Effector memory CD8-positive, alpha-beta T cell (primary cell): ENCODE measurements at places on chromosomes 1 and 21.

GRCh38 chr1:160307118-160307791 is 22.3 kb upstream of the PEX19 start:
- DNase-seq: no peak

DNA sequence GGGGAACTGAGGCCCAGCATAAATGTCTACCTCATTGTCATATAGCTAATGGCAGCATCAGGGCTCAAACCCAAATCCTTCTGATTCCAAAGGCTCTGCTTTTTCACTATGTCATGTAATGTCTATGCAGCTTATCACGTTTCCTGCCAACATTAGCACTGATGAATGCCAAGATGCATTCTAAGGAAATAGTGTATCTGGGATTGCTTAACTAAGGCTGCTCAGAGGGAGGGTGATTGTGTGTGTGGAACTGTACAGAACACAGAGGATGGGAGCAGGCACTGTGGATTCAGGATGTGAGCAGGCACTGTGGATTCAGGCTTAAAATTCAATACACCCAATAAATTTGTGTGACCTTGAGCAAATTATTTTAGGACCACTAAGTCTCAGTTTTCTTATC is 456.4 kb upstream of the DEPDC1 start:
- DNase-seq: no peak

DNA sequence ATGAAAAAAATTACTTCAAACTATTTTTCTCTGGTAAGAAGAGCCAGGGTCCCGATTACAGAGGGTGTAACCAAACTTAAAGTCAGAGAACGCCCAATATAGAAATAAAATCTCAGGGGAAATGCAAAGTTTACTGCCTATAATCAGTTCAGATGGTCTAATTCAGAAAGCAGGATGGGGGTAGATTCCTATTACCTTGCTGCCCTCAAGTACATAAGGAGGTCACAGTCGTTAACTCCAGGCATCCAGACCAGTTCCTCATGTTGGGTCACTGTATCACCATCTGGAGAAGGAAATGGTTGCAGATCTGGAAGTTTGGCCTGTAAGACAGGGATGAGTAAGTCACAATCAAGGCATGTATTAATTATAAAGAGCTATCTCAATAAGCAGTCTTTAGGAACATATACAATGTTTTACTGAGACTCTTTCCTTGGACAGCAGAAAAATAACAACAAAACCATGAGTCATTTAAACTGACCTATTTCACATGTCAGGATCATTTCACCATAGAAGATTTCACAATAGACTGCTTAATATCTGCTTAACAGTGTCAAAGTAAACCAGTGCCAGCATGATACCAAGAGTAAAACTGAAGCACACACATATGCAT is 179.4 kb downstream of the SLC45A1 start:
- DNase-seq: no peak

DNA sequence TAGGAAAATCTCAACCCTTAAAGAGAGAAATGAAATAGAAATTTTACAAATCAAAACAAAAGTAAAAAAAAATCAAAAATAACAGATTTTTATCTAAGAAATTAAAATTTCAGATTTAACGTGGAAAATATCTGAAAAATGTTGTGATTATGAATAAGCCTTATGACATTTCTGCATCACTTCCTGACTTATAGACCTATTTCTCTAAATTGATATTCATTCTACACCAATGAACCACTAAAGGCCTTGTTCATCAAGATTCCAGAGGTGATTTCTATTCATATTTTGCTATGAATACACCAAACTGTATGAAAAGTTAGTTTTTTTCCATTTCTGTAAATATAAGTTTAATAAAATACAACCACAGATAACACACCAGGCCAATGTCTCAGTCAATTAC is 261.5 kb downstream of the SMYD3 start:
- no peak for DNase-seq

- no peak for DNase-seq
These were observed 13.4 kb downstream of the ELOA start for GRCh38 chr1:23756676-23757075.

- no peak for DNase-seq
These were observed 349.1 kb downstream of the SEC16B start for GRCh38 chr1:177620636-177621190.

DNA sequence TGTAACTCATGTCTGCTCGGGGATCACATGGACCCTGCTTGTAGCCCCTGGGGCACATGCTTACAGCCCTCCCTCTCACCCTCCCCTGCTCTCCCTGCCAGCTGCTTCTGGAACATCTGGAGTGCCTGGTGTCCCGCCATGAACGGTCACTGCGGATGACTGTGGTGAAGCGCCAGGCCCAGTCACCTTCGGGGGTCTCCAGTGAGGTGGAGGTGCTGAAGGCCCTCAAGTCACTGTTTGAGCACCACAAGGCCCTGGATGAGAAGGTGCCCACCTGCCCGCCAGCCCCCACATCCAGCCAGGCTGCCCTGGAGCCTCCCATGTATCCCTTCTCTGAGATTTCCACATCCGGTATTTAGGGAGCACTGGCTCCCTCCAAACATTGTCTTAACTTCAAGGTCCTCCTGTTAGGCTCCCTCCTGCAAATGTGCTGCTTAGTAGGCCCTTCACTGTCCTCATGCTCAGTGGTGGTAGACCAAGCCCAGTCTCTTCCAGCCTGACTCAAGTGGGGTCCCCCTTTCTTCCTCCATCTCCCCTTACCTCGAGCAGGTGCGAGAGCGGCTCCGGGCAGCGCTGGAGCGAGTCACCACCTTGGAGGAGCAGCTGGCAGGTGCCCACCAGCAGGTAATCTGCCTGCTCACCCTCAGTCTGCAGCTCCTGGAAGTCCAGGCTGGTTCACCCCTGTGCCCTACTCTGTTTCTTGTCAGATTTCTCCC is 17.7 kb downstream of the PPFIA4 start:
- DNase-seq: no peak

DNA sequence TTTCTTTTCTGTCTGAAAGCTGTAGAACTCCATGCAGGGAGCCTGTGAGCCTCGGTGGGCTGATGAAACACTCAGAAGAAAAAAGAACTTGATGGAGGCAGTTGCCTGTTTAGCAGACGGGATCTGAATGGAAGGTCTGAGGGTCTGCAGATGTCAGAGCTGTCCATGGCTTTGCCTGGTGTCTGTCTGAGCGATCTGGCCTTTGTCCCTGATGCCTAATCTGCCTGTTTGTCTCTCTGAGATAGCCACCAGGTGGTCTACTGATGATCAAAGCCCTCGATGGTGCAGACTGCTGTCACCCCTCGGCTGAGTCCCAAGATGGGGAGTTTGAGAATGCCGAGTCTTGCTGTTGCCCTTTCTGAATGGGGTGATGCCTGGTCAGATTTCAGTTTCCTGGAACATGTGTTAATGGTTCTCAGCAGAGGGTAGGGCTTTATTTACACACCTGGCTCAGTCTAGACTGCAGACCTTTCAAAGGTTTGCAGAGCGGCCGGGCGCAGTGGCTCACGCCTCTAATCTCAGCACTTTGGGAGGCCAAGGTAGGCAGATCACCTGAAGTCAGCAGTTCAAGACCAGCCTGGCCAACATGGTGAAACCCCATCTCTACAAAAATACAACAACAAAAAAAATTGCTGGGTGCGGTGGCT is 90.4 kb downstream of the KIF26B start:
- no peak for DNase-seq

DNA sequence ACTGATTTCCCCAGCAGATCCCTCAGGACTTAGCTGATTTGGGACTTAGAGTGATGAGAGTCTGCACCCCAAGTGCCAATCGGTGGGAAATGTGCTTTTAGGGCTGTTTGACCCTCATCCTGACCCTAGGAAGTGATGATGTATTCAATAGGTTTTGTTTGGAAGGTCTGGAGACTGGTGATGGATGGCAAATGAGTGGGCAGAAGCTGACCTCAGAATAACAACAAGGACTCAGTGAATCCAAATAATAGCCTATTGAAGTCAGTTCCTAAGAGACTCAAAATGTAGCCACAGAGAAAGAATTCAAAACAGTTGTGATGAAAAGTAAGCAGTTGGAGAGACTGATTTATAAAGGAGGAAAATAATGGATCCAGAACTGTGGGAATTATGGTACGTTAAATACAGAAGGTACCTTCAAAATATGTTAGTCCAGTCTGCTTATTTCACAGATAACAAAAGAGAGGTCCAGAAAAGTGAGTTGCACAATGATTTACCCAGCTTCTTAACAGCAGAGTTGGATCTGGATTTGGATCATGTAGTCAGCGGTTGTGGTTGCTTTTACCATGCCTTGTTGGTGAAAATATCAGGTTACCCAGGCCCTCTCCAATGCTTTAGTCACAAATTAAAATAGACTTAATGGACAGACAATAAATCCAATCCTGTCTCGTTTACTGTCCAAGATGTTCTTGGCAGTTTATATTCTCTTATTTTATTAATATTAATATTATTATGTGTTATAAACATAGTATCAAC is 123.0 kb upstream of the PTBP2 start:
- no peak for DNase-seq

- DNase-seq: no peak
These were observed 64.6 kb downstream of the TRIM11 start for GRCh38 chr1:228341814-228342626.

DNA sequence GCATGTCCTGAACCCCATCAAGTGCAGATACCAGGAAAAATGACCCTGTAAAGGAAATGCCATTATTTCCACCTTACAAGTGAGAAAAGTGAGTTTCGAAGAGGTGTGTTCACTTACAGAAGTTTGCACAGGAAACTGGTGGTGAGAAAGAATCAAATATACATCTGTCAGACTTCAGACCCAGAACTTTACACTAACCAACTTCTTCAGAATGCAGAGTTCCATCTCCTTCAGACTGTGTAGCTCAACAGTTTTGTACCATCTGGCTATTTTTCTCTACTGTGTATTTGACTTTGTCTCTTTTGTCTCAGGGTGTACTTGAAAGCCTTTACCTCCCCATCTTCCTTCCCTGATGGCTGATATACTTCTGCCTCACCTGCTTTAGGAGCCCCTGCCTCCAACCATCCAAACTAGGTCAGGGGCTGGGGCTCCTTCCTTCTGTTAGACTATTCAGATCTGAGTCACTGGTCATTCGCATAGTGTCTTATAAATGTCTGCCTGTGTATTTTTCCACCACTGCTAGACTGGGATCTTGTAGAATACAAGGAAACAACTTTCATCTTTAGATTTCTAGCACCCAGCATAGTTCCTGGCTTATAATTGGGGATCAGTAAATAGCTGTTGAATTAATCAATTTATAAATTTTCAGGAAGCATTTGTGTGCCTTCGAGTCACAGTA is 247.9 kb downstream of the FGGY start:
- no peak for DNase-seq

GRCh38 chr1:171801487-171801891 is 20.0 kb downstream of the METTL13 start:
- DNase-seq: no peak

DNA sequence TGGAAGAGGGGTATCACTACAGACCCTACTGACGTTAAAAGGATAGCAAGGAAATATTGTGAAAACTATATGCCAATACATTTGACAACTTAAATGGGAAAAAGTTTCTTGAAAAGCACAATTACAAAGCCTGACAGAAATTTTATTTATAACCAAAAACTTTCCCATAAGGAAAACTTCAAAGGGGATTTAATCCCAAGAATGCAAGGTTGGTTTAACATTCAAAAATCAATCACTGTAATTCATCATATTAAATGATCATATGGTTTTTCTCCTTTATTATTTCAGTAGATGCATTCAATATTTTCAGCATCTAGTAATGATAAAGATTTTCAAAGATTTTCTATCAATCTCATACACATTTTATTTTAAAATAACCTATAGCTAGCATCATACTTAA is 13.3 kb downstream of the LRRC8C start:
- DNase-seq: no peak

- DNase-seq: no peak
These were observed 20.9 kb upstream of the SPATC1L start for GRCh38 chr21:46205166-46205565.

DNA sequence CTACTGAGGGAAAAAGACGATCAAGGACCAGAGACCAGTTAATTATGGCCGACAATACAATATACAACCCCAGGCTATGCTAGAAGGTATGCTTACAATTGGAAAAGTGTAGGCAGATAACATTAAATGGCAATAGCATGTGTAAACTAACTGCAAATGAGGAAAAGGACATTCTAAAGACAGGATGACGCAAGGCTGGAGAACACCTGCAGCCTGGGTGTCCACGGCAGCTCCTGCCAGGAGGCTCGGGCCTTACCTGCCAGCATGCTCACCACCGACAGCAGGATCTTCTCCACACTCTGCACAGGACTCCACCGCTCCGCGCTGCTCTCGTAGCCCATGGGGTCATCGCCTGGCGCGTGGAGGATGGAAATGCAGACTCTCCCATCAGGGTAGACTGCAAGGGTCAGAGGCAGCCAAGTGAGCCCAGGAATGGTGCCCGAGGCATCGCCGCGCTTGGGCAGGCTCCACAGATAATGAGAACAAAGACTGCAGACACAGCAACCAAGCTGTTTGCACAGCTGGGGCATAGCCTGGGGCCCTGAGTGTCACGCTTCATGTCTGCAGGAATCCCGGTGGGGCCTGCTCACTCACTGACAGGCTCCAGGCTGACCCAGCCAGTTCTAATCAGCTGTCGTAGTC is 28.2 kb downstream of the UBE2G2 start:
- no peak for DNase-seq

GRCh38 chr21:45596704-45597318 is 46.7 kb upstream of the PCBP3 start:
- peak; percentile 85 for DNase-seq

GRCh38 chr1:247336390-247336789 is 4.7 kb upstream of the ZNF496 start:
- DNase-seq: no peak

DNA sequence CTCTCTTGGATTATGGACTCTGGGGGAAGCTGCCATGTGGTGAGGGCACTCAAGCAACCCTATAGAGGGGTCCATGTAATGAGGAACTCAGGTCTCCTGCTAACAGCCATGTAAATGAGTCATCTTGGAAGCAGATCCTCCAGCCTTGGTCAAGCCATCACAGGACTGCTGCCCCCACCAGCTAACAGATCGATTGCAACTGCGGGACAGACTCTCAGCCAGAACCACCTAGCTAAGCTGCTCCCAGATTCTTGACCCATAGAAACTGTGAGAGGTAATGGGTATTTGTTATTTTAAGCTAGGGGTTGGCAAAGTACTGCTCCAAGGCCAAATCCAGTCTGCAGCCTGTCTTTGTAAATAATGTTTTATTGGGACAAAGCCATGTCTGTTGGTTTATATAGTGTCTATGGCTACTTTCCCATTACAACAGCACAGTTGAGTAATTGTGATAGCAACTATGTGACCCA is 27.6 kb upstream of the MAP3K7CL start:
- DNase-seq: no peak

- DNase-seq: no peak
These were observed 94.1 kb downstream of the CLDN17 start for GRCh38 chr21:30072496-30072895.

DNA sequence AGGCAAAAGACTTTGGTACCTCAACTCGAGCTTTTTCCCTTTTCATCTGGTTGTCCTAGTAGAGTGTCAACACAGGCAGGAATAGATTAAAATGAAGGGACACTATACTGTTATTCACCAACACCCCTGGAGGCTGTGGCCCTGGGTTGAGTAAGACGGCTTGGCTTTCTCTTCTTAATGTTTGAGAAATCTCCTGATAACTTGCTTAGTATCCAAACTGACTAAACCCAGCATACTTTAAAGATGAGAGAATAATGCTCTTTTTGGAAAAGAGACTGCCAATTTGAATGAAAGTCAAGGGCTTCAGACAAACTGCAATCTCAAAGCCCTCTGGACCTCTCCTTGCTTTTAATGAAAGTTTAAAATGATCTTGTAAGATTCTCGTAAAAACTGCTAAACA is 2.6 kb upstream of the SLC30A1 start:
- no peak for DNase-seq
